ENCODE measurements at places on chromosomes 7 and 10.

DNA sequence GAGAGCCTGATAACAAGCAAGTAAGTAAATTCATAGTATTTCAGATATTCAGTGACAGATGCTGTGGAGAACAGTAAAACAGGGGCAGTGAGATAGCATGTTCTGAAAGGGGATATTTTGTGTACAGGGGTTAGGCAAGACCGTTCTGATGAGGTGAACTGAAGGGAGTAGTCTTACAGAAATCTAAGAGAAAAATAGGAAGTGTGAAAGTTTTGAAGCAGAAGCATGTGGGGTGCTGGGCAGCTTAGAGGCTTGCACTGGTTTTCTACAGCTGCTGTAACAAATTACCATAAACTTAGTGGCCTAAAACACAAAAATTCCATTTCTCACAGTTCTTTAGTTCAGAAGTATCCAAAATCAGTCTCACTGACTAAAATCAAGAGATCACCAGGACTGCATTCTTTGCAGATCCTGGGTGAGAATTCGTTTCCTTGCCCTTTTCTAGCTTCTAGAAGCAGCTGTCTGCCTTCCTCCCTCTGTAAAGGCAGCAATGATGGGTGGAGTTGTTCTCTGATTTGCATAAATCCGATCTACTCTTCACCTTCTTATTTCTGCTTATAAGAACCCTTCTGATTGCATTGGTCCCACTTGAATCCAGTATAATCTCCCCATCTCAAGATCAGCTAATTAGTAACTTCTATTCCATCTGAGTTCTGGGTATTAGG, 7.5 kb upstream of the KLF14 start:
- no peak for DNase-seq

GRCh38 chr7:73893342-73894101, 32.6 kb downstream of the TMEM270 start:
- DNase-seq: no peak

- DNase-seq: no peak
Observed at GRCh38 chr10:54363390-54363789, 437.6 kb downstream of the PCDH15 start.

DNA sequence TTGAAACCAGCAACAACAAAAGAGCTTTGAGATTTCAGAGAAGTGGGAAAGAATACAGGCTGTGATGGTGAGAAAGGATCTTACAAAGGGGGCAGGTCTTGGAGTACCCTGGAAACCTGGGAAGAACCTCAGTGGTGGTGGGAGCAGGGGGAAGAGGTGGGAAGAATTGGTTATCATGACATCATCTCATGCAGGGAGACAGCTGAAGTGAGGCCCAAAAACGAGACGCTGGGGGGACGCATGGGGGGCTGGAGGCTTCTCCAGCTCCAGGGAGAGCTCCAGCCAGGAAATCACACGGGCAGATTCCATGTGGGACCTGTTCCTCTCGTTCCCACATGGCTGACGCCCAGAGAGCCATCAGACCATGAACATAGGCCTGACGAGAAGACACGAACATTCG, 177.3 kb upstream of the RNF32 start:
- no peak for DNase-seq

DNA sequence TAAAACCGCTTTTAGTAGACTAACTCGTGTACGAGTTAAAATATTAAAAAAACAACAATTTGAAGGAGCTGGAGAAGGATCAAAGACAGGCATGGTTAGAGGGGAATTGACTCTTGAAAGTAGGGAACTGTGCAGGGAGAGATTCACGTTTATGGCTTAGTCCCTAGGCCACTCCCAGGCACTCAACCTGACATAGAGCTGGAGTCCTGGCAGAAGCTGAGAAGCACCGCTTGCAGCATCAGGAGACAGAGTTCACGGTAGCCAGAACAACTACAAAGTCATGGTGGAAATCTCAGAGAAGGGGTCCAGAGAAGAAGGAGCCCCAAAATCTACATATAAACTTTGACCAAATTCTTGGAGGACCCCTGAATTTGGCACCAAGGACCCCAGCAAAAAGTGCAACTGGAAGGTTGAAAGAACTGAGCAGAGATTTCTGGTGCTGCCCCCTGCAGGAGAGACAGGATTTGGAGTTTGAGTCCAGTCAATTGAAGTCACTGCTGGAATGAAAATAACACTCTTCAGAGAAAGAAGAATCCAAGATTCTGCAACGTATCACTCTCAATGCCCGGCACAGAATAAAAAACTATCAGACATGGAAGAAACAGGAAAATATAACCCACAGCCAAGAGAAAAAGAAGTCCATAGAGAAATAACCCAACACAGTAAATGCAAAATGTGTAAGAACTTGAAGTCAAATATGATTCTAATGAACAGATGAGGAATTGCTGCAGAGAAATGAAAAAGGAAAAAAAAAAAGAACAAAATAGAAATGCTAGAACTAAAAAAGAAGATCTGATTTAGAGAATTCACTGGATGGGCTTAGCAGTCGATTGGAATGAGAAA, 493.3 kb upstream of the PODXL start:
- DNase-seq: no peak

DNA sequence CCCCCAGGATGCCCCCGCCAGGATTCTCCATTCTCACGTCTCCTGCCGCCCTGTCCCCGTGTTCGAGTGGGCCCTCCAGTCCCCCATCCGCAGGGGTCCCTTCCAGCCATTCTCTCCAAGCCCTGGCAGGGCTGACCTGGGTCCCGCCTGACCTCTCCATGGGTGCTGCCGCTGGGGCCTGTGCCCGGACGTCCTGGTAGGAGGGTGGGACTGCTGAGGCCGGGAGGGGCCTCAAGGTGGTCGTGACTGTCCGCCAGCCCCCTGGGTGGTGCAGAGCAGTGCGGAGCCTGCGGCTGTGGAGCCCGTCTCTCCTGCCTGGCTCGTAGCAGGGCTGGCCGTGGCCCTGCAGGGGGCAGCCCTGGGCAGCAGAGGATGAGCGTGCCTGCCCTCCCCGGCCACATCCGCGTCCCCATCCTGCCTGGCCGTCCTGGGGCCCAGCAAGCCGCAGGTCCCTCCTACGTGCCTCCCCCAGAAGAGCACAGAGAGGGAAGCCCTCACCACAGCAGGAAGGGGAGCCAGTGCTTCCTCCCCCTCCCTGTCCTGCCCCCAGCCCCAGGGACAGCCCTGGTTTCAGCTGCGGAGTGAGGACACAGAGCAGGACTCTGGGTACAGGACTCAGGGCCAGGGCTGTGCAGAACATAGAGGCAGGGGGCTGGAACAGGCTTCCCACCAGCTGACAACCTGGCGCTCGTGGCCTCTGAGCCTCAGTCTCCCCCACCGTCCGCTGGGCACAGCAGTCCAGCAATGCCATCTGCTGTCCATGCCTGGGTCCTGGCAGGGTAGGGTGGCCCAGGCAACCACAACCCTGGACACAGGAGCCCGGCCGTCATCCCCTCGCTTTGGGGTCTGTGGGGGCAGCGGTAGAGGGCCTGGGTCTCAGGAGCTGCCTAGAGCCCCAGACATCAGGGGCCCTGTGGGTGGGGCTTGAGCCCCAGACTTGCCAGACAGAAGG, 1.5 kb upstream of the GRIFIN start:
- DNase-seq: no peak

DNA sequence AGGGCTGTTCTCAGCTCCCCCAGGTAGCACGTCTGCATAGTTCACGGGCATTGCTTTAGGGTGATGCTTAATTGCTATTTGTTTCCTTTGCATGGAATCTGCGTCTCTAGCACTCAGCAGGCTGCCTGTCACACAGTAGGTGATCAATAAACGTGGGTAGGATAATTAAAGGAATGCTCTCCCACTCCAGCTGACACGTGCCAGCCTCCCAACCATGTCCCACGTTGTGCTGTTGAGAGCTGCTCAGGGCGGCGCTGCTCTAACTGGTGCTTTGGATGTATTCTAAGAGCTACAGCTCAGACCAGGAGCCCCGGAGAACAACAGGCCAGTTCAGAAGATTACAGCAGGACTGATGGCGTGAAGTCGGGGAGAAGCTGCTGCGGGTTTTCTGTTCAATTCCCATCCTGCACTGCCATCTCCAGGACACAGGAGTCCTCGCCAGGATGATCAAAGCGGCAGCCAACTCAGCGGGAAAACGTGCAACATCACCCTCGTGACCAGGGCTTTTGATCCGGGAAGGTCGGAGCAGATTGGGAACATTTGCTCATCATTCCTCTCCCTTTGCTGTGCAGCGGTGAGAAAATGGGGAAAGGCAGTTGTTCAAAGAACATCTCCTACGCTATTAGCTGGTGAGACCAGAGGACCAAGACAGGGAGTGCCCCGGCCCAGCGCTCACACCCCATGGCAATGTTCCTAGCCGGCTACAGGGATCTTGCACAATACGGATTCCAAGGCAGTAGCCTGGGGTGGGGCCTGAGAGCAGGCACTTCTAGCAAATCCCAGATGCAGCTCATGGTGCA, 50.5 kb upstream of the FOXK1 start:
- peak; percentile 75 for DNase-seq

GRCh38 chr10:79979310-79979975, 30.5 kb upstream of the SFTPD start:
- no peak for DNase-seq

DNA sequence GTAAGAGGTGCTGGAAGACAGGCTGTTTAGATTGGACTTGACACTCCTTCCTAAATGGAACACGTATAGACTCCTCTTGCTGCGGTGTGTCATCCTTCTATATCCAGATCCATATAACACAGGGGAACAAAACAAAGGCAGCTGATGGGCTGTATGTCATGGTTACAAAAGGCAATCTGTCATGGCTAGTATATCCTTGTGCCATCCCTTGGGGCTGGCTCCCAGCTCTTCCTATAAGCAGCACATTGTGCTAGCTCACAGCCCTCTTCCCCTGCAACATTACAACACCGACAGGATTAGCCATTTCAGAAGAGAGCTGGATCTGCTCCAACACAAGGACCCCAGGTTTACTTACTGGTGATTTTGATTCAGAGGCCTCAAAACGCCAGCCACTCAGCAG, 15.3 kb downstream of the LIPK start:
- DNase-seq: no peak

DNA sequence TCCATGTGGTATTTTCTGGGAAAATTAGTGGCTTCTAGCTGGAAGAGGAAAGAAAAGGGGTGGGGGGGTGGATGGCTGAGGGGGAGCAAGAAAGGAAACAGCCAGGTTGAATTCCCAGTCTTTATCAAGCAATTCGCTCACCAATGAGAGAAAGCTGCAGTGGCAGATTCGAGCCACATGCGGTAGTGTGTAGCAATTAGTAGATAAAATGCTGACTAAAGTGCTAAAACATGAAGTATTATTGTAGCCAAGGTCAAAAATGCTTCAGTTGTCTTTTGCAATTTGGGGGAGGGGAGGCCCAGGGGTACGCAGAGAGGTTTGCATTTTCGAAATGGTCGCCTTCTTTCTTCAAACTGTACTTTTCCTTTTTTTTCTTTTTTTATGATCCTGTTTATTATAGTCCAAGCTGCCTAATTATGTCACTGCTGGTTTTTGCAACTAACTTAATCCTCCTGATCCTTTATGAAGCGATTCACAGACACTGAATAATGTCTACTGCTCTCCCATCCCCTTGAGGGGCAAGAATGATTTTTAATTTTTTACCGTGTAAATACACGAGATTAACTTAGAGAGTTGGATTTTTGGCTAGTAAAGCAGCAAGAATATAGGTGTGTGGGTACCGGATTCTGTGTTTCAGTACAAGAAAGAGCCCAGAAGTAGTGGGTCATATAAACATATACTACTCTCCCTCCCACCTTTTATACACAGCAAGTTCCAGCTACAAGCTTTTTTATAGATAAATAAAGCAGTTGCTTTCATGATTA, 3.6 kb upstream of the ARID5B start:
- DNase-seq: peak; percentile 59

GRCh38 chr10:1266033-1266802, 210.0 kb downstream of the WDR37 start:
- DNase-seq: no peak

DNA sequence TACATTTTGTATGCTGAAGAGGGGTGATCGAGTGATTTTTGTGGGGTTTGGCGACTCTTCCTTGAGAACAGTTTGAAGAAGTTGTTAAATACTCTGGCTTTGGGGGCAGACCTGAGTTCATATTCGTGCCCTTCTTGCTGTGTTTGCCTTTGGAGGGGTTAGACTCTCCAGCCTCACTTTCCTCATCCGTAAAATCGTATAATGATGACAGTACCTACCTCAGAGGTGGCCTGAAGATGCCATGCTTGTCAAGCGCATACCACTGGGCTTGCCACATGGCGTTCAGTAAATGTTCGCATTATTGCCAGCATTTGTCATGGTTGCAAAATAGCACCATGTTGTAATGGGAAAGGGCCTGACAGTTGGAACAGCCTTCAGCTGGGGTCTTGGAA, 1.3 kb downstream of the STK17A start:
- no peak for DNase-seq

- DNase-seq: no peak
Observed at GRCh38 chr7:105298439-105298894, 90.3 kb downstream of the SRPK2 start.

DNA sequence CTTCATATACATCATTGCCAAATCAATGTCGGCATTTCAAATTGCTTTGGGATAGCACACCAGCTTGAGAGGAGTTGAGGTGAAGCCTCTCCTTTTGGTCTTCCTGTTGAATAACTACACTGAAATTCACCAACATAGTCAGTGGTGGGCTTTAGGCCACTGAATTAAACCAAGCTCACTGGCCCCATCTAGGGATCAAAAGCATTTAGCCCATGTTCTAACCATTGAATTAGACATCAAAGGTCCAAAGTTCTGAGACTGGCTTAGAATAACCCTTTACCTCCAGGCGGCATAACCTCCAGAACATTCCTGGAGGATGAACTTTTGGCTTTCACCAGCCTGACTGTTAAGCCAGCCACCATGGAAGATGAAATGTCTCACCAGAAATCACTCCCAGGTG, 54.6 kb downstream of the BPGM start:
- DNase-seq: no peak

GRCh38 chr7:95772771-95773581, 622 bp downstream of the DYNC1I1 start:
- DNase-seq: no peak

DNA sequence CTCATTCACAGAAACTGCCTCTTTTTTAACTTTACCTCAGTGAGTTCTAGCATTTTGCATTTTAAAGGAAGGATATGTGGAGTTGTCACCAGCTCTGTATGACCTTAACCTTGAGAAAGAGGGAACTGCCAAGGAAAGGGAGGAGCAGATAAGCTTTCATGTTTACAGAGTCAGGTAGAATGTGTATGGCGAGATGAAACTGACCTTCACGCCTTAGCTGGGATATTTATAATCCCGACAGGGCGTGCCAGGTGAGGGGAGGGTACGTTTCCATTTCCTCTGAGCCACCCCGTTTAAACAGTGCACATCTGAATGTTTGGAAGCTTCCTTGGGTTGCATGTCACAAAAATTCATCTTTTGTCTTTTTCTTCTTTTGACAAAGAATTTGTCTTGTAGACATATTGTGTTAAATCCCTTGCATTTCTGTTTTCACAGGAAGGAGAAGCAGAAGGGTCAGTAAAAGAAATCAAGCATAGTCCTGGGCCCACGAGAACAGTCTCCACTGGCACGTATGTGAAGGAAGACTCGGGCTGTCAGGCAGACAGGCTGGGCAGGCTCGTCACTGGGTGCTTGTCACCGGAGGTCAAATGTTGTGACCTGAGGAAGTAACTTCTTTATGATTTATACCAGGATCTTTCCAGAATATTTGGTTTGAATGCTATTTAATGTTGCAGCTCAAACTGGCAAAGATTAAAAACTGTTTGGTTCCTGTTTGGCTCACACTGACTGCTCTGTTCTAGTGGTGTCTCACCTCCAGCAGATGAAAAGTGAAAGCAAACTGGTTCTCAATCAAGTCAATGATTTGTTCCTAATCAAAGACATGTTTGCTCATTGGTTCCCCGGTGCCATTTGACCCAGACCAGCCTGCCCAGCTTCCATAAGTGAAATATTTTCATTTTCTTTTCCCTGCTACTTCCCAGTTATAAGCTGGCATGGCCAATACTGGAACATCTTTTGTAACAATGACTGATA, 16.2 kb downstream of the OPTN start:
- no peak for DNase-seq
